Right renal pelvis (tissue), 4 donors: ENCODE measurements at places on chromosomes 7 and 10.
A peak's percentile ranks its signal among the peaks of the same experiment; 100 is the strongest.

DNA sequence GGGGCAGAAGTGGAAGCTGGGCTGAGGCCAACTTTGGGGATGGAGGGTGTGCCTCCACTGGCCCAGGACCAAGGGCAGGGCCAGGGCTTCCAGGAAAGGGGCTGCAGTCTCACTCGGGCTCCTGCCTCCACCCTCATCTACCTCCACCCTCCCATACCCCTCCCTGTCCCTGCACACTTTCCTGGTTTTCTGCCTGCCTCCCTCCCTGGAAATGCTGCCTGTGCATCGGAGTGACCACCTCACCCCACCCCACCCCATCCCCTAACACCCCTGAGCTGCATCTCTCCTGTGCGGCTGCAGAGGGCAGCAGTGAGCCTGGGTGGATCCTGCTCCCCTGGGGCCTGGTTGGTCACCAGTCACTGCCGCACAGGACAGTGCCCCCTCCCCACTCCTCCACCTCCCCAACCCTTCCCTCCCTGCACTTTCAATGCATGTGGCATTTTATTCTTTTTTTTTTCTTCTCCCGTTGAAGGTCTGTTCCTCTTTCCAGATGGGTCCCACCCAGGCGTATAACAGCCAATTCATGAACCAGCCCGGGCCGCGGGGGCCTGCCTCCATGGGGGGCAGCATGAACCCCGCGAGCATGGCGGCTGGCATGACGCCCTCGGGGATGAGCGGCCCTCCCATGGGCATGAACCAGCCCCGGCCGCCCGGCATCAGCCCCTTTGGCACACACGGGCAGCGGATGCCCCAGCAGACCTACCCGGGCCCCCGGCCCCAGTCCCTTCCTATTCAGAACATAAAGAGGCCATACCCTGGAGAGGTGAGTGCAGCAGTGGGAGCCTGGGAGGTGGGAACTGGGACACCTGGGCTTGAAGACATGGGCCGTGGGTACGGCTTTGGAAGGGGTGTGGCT is 54.1 kb upstream of the PPIF start:
- DNase-seq = no peak

GRCh38 chr7:29853072-29853471 is 46.8 kb downstream of the WIPF3 start:
- DNase-seq = no peak

DNA sequence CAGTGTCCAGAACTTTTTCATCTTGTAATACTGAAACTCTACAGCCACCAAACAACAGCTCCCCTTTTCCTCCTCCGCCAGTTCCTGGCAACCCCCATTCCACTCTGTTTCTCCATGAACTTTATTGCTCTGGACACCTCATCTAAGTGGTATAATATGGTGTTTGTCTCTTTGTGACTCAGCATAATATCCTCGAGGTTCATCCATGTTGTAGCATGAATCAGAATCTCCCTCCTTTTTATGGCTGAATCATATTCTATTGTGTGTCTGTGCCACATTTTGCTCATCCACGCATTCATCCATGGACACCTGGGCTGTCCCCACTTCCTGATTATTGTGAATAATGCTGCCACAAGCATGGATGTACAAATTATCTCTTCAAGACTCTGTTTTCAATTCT is 124.4 kb upstream of the FGFR2 start:
- DNase-seq = no peak

GRCh38 chr10:133328358-133329343 is 8.0 kb downstream of the CALY start:
- DNase-seq = no peak

GRCh38 chr7:8035647-8036518 is 67.3 kb downstream of the GLCCI1 start:
- DNase-seq = no peak

DNA sequence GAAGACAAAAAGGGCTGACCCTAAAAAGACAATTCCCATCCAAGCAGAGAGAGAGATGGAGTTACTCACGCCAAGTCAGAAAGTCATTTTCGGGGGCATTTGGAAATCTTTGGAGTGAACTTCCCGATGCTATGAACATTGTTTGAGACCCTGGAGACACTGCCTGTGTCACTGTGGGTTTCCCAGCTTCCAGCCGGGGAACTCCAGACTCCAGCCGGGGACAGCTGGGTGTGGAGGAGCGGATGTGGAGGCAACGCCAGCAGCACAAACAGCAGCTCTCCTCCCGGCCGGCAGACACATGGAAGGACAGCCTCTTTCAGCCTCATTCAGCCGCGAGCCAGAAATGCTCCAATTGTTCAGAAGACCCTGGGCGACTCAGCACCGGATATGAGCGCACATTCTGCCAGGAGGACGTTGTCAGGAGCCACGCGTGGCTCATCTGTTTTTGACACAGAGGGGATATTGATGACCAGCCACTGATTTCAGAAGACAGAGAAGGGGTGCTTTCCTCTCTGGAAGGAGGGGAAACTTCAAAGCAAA is 97.6 kb downstream of the PRPF18 start:
- DNase-seq = peak; percentile 65

- no peak for DNase-seq
These were observed 1.2 kb downstream of the CCDC6 start for GRCh38 chr10:59905066-59905730.

GRCh38 chr7:90530263-90530662 is 60.8 kb downstream of the PTTG1IP2 start:
- DNase-seq = no peak

GRCh38 chr7:39919646-39920045 is 30.4 kb upstream of the CDK13 start:
- no peak for DNase-seq

GRCh38 chr7:72156671-72157070 is 255.5 kb downstream of the CALN1 start:
- DNase-seq = no peak

DNA sequence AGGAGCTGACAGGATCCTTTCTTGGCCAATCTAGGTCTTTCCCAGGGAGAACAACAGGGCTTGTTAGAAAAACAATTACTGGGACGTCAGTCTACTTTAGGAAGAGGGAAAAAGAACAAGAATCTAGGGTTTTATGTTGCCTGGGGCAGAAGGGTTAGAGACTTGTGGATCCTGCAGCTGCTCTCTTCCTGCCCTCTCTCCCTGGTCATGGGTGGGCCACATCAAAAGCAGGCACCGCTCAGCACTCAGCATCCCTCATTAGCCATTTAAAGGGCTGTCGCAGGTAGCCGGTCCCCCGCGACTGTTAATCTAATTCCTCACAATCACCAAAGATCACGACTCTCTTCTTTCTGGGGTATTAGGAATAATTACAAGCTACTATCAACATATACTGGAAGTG is 631.9 kb downstream of the CALN1 start:
- DNase-seq = no peak

DNA sequence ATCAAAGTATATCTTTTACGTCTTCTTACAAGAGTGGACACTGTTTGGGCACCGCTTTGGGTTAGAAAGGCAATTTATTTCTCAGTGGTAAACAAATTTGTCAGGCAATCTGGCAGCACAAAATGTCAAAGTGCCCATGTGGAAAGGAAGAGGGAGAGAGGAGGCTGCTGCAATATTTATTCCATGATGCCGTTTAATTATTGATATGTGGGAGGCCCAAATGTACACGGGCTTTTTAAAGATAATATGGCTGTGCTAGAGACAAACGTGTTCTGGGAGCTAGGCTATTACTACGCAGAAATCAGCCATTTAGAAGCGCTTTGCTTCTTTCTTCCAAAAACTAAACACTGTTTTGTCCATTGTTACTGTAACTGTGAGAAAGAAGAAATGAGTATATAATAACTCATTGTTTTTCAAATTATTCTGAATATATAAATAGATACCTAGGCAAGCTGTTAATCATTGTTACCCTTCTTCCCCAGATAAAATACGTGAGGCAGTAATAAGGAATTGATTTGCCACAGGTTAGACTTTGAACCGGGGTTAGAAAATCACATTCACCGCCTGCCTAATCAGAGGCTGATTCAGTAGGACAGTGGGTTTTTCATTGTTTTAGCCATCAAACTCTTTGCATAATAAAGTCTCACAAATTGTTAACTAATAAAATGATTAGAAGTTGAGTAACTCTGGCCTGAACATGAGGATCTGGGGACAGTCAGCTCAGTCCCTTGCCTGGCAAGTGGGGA is 116.5 kb upstream of the FRMD4A start:
- no peak for DNase-seq

- no peak for DNase-seq
These were observed 7.3 kb downstream of the DMTF1 start for GRCh38 chr7:87159538-87159937.

DNA sequence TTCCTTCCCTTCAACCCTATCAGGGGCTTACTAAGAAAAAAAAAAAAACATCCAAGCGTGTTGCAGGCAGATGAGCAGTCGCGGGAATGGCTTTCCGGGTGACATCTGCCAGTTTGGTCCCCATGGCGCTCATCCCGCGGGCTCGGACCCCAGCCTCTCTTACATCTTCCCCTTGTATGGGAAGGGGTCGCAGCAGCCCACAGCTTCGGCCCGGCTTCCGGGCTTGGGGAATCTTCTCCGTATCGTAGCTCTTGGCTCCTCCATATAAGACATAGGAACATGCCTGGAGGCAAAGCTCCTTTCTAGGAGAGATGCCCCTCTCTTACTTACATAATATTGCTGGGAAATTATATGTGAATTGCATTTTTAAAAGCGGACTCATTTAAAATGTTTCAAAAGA is 99.5 kb downstream of the CUX1 start:
- no peak for DNase-seq

- no peak for DNase-seq
These were observed 55.5 kb upstream of the SLC35G1 start for GRCh38 chr10:93838278-93838677.

GRCh38 chr10:46018453-46019176 is 11.8 kb downstream of the NCOA4 start:
- DNase-seq = no peak

- no peak for DNase-seq
These were observed 177.9 kb downstream of the TAX1BP1 start for GRCh38 chr7:27917774-27918314.

GRCh38 chr10:125407000-125407502 is 246.7 kb upstream of the CTBP2 start:
- DNase-seq = no peak

GRCh38 chr7:1630700-1631336 is 39.3 kb upstream of the ELFN1 start:
- no peak for DNase-seq

- DNase-seq = no peak
These were observed 308.4 kb upstream of the POM121L12 start for GRCh38 chr7:52726986-52727385.

DNA sequence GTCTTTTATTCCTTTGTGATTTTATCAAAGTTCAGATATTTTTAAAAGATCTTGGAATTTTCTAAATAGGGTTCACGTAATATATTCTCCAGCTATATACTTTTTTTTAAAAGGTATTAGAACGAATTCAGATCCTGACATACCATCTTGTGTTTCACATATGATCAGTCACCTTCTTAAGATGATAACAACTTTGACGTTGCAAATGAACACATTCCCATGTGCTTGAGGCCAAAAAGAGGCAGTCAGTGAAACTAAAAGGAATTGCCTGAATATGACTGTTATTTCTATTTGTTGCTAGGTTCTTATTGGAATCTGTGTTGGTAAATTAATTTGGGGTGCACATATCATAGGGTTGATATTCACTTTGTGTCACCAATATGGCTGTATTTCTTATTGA is 310.1 kb downstream of the MDFIC start:
- no peak for DNase-seq
